Hematopoietic multipotent progenitor cell treated with erythropoietin and hydrocortisone succinate and interleukin-3 and kit ligand, for 15 days (in vitro differentiated cells): ENCODE measurements at places on chromosomes 4 and X.

- no peak for DNase-seq
Measured at GRCh38 chrX:112746812-112747595, 67.3 kb upstream of the LHFPL1 start.

DNA sequence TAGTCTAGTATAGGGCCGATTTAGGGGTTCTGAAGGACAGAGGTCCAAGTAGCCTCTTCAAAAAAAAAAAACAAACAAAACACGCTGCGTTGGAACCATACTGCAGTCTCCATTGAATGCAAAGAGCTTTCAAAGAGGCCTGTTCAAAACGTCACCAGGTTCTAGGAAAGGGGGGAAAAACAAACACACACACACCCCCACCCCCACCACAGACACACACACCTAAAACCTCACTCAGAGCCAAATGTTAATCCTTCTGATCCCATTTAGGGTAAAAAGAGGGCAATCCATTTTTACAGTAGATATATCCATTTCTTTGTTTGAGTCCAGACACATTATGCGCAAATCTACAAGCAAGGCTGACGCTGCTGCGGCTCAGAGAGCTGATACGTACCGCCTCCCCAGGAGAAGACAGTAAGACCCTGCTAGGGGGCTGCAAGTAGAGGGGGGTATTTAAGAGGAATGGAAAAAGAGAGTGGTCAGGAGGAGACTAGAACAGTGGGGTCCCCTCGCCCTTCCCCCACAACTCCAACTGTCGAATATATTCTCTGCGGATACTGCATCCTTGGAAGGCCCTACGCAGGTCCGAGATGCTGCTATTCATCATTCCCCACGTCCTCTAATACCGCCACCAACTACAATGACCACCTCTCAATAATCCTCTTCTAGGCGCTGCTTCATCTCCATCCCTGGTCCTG lies 1.3 kb downstream of the NKRF start:
- no peak for DNase-seq

- no peak for DNase-seq
Measured at GRCh38 chr4:6390356-6390755, 82.1 kb downstream of the PPP2R2C start.

- no peak for DNase-seq
Measured at GRCh38 chr4:17385403-17385802, 126.5 kb downstream of the QDPR start.

DNA sequence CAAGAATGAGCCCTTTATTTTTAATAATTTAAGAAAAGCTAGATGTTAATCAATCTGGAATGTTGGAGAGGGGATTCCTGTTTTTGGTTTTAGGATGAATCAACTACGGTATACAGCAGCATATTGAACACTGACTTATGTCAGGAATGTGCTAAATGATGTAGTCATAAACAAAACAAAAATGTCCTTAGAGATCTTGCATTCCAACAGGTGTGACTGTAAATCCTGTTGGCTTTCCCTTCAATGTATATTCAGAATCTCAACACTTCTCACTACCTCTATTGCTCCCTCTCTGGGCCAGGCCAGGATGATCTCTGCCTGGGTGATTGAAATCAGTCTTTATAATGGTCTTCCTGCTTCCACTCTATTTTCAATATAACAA lies 37.8 kb upstream of the BDH2 start:
- no peak for DNase-seq

DNA sequence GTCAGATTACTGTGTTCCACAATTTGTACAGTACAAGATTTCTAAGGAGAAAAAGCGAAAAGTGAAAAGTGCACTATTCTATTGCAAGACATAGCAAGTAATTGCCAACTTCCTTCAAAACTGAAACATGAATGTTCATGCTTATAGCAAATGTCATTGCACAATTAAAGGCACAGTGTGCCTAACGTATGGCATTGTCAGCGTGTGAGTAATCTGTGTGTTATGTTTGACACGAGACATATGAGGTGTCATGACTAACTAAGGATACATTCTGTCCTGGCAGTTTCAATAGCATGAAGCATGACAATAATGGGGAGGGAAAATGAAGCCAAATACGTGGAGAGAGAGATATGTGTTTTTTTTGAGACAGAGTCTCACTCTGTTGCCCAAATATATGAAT lies 33.6 kb upstream of the TBC1D9 start:
- DNase-seq, result no peak

DNA sequence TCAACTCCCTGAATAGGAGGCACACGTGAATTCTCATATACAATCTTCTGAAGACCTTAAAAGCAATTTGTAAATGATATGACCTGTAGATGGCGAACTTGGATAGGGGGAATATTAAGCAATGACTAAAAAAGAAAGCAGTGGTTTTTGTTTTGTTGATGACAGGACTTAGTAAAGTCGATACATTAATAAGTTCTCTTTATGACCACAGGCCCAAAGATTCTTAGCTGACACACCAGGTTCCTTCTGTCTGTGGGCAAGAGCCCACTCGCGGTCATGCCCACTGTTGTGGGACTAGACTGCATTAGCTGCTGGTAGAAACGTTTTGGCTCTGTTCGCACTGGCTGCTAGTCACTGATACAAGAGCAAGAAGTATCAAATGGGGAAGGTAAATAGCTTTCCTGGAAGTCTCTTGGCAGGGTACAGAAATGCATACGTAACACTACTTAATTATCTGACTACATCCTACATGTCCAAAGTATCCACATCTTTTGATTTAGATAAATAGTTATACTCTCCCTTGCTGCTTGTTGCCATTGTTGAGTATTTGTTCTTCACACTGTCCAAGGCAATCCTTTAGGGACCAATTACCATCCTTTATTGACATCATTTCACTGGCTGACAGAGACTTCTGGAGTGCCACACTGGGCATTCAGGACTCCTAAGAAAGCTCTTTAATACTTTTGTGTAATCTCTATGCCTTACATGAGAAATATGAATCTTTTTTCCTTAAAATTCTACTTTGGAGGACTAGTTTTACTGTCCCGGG lies 31.0 kb downstream of the ALPK1 start:
- no peak for DNase-seq

DNA sequence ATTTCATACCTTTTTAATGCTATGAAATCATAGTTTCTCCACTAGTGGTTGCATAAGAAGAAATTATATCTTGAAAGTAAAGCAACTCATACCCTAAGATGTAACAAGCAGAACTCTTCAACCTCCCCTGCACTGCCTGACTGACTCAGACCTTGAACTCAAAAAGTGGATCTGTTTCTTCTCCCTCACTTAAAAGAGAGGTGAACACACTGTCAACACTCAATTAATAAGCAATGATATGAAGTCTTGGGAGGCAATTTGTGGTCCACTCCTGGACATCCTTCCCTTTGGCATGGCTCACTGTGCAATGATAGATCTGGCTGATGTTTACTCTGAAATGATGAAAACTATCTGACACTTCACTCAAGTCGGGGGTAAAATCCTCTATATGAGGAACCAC lies 282.0 kb upstream of the DKK2 start:
- no peak for DNase-seq

DNA sequence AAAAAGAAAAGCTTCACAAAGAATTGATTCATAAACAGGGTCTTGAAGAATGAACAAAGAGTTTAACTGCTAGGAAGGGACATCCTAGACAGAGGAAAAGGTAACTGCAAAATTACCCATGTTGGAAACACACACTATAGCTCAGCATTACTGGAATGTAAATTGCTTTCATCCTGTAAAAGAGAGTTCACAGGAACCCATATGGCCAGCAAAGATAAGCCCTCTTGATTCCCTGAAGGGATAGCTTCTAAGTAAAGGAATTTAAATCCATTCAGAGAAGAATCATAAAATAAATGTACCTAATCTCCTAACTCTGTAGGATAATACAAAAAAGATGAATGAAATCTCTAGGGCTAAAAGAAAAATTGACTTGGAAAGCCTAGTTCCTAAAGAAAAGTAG lies 107.1 kb upstream of the INTU start:
- DNase-seq, result no peak

DNA sequence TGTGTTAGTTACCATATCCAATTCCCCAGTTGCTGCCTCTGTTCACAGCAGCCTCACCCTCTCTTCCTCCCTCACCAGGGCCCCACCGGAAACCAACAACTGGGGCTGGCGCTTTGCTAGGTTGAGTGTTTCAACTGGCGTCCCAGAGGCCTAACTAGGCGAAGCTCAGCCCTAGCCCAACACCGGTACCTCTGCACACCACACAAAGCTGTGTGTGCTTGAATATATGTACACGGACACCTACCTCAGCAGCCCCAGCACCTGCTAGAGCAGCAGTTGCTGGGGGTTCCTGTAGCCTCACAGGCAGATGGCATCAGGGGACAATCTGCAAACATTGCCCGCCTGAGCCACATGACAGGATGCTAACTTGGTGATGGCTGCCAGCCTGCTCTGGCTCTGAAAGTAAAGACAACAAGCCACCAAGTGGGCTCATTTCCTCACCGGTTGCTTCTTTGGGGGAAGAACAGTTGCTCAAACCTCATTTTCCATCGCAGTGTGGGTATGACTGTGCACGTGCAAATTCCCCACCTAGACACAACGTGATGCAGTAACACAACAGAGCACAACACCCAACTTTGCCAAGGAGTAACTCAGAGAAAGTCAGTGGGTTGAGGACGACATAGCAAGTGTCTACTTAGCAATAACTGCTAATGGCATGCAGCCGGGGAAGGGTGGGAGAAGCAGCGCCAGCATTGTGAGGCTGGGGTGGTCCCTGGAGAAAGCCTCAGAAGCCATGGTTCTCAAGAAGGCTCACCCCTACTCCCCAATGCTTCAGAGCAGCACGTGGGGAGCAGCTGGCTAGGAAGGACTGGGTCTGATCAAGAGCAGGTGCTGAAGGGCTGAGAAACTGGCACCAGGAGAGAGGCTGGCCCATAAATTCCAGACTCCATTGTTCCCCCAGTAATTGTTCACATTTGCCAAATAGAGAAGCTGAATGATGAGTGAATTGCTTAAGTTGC lies 139.5 kb downstream of the SH3KBP1 start:
- no peak for DNase-seq

DNA sequence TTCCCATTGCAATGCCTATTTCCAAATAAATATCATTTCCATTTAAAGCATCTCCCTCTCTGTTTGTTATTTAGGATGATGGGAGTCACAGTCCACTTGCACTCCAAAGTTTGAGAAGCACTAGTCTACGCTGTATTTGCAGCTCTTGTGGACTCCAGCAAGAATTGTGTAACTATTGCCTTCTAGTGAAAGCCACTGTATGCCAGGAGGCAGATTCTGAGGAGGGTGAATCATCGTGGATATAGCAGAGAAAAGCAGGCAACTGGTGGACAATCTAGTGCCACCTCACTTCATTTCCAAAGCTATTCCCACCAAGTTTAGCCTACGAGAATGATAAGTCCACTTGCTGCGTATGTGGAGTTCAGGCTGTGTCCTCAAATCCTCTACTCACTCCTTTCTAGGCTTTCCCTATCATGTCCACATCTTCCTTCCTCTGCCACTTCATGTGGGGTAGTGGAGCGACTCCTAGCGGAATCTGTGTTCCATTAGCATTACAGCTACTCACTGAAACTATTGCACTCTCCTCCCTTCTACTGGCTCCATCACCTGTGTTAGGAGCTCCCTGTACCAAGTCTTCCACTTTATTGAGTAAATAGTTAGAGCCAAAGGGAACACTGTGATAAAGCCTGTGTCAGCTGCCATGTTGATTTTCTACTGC lies 501.8 kb upstream of the GALNT7 start:
- DNase-seq, result no peak

DNA sequence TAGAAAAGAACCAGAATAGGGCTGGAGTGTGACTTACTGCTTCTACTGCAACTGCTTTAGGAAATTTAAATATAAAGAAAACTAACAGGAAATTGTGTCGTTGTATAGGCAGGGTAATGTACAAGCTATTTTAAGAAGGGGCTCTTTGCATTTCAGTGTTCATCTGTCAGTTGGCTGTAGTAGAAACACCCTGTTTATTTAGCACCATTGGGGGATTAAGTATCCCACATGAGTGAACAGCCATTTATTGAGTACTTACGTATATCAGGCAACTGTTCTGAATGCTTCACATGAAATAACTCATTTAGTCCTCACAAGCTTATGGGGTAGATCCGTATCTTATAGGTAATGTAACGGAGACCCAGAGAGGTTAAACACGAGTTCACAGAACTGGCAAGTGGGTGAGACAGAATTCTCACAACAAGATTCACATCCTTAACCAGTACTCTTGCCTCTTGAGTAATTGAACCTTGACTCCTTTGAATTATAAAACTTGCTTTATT lies 23.9 kb downstream of the STIM2 start:
- DNase-seq, result no peak

GRCh38 chr4:4396628-4397440 lies 9.9 kb downstream of the NSG1 start:
- no peak for DNase-seq

- no peak for DNase-seq
Measured at GRCh38 chr4:19707876-19708275, 543.8 kb upstream of the SLIT2 start.

DNA sequence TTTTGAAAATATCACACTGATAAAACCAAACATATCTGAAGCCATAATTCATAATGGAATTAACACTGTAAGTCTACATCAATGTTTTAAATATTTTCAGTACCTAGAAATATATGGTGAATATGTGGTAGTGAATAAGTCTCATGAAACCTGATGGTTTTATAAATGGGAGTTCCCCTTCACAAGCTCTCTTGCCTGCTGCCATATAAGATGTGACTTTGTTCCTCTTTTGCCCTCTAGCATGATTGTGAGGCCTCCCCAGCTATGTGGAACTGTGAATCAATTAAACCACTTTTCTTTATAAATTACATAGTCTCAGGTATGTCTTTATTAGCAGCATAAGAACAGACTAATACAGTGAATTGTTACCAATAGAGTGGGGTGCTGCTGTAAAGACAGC lies 536.8 kb upstream of the GALNT7 start:
- no peak for DNase-seq
